ENCODE measurements at places on chromosomes 3 and 15.
A peak's percentile ranks its signal among the peaks of the same experiment; 100 is the strongest.

GRCh38 chr3:38599886-38600285, 49.6 kb downstream of the SCN5A start:
- no peak for DNase-seq

DNA sequence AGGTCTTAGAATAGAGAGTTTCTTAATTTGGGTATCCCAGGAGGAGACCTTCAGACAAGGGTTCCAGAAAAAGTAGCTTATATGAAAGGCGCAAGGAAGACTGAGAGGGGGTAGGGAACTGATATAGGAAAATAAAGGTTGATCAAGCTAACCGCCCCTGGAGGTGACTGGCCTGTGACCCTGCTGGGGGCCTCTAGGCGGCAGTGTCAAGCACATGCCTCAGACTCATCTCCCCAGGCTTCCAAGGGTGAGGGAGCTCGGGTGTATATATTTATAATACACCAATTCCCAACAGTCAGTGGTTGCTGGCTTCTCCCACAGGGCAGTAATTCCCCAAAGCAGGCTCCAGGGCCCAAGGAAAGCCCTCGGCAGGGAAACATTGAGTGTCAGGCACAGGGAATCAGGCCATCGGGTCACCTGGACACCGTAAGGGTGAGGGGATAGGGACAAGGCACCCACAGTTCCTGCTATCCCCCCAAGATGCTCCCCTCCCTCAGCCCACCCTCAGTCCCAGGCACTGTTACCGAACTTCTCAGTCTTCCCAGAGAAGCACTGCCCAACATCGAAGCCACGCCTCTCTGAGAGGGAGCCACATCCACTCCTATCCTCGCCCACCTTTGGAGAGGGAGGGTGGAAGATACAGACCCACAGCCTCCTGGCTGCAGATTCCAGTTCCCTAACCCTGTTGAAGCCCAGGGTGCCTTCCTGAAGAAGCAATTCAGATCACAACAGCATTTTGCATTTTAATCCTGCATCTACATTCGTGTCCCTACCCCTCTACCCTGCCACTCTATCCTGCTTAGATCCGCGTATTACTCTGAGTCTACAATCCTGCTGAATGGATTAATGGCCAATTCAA, 19.5 kb upstream of the CAV3 start:
- no peak for DNase-seq

DNA sequence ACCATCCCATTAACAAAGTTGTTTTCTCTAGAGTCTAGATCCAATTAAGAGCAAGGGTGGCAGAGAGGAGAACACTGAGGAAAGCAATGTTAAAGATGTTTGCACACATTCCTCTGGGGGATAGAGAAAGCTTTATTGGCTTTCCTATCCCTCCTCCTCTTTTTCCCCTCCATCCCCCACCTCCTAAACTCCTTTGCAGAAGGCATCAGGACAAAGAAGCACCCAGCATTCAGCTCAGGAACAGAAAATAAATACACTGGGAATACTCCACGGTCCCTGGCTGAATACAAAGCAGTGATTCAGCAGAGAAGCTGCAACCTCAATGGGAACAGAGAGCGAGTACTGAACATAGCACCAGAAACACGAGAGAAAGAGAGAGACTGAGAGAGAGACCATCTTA, 21.9 kb downstream of the LSAMP start:
- DNase-seq, result no peak

- DNase-seq, result no peak
Observed at GRCh38 chr3:197028728-197029510, 698 bp downstream of the MELTF start.

DNA sequence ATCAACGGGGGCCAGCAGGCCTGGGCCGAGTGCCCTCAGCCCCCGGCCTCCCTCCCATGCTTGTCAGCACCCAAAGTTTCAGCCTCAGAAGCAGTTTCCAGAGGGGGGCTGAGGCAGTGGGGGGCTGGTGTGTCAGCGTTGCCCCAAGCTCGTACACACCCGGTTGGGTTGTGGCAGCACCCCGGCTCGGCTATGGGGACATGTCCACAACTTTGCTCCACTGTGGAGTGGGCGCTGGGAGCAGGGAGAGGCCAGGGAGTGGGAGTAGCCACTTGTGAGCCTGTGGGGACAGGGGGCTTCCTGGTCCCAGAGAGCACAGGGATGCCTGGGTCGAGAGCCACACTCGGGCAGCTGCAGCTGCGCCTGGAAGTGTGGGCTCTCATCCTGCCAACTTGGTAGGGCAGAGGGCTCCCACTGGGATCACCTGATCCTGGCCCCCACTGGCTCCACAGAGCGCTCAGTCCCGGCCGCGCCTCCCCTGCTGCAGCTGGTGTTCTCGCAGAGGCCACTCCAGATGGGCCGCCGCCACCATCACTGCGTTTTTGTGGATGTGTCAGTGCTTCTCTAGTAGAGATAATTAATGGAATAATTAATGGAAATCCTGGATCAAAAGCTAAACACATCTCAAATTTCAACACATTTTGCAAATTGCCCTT, 75.1 kb downstream of the NR1D2 start:
- no peak for DNase-seq

GRCh38 chr3:138114988-138115971, at the start of gene DZIP1L:
Gene DZIP1L, minus strand, starts transcription at chr3:138115608. Its CDS starts 11,637 bp downstream, at chr3:138103971.
- no peak for DNase-seq

- no peak for DNase-seq
Observed at GRCh38 chr15:50594311-50594710, 47.8 kb upstream of the USP50 start.

DNA sequence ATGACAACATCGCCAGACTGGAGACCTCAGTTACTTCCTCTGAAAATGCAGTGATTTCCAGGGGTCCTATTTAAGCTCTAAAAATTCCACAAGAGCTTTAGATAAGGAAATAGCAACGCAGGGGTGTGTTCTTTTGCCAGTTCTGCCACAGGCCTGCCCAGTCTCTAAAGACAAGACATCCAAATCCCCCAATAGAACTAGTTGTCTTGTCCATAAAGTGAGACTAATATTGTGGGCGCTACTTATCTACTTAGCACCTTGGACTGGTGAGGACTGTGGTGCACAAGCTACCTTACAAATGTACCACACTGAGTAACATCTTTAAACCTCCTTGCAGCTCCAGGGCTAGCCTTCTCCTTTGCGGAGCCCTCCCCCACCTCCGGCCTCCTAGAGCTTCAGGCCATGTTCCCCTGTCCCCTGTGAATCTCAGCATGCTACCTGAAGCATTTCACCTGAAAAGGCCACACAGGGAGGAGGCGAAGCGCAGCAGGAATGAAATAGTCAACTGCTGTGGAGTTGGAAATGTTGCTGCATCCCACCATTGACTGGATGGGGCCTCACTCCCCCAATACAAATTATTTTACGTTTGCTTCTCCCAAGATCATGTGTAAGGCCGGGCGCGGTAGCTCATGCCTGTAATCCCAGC, 9.6 kb upstream of the LRRC2 start:
- DNase-seq, result no peak

GRCh38 chr15:101133751-101134261, 118.0 kb downstream of the CHSY1 start:
- DNase-seq, result no peak

DNA sequence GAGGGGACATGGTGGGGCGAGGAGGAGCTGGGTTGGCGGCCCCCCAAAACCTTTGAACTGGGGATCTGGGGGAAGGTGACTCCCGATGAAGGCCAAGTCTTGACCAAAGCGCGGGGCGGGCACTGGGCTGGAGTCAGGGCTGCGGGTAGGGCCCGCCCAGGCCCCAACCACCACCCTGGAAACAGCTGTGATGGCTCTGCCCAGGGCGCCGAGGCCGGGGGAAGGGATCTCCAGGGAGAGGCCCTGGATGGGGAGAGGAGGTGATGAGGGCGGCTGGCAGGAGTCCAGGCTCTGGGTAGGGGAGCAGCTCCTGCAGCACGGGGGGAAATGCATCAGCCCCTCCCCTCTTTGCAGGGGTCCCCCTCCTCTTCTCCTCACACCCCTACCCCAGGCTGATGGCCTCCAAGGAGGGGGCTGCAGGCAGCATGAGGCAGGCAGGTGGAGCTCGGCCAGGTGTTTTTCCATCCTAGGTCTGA, 5.9 kb upstream of the C15orf39 start:
- DNase-seq, result peak; percentile 65

GRCh38 chr15:74221399-74222239, 14.5 kb upstream of the CCDC33 start:
- no peak for DNase-seq

GRCh38 chr3:124283652-124284023, 291.7 kb upstream of the ROPN1 start:
- DNase-seq, result no peak

- no peak for DNase-seq
Observed at GRCh38 chr15:60486742-60487141, 7.8 kb upstream of the ICE2 start.

- no peak for DNase-seq
Observed at GRCh38 chr3:73664389-73664788, 39.6 kb upstream of the PDZRN3 start.

GRCh38 chr15:101526890-101527289, 37.4 kb upstream of the PCSK6 start:
- no peak for DNase-seq

DNA sequence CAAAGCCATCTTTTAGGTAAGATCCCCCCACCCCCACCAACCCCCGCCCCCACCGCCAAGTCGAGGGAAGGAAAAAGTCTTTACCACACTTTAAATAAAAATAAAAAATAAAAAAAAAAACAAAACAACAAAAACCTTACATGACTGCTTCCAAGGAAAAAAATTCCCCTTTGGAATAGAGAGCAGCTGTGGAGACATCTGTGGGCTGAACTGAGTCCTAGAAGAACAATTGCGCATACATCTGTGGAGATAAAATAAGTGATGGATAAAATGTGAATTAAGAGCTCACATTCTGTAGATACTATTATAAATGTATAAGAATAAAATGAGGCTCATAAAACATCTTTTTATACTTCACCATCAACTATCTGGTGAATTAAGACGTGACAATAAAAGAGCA, 601.7 kb upstream of the AGTR1 start:
- no peak for DNase-seq

Data from NCI-H2081 treated with DMSO at 0.1 percent for 48 hours (cell line).